ENCODE measurements at places on chromosomes 1 and 21.

DNA sequence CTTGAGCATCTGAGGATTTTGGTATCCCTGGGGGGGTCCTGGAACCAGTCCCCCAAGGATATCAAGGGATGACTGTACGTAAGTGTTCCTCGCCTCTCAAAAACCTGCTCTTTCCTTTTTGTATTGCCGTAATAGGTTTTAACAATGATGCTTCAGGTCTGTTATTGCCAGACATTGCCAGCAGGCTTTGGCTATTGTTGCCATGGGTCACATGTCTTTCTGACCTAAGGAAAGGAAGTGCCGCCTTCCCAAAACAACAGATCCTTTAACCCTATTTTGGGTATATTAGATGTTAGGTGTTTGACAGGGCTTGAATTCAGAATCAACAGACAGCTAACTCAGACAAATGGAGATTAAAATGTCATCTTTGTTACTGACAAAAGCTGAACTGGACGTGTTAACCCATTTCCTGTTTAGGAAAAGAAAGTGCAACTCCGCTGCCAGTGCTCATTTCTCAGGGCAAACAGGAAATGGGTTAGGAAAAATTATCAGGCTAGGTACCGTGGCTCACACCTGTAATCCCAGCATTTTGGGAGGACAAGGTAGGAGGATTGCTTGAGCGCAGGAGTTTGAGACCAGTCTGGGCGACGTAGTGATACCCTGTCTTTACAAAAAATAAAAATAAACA, 12.4 kb upstream of the PRPF38B start:
- DNase-seq: no peak

DNA sequence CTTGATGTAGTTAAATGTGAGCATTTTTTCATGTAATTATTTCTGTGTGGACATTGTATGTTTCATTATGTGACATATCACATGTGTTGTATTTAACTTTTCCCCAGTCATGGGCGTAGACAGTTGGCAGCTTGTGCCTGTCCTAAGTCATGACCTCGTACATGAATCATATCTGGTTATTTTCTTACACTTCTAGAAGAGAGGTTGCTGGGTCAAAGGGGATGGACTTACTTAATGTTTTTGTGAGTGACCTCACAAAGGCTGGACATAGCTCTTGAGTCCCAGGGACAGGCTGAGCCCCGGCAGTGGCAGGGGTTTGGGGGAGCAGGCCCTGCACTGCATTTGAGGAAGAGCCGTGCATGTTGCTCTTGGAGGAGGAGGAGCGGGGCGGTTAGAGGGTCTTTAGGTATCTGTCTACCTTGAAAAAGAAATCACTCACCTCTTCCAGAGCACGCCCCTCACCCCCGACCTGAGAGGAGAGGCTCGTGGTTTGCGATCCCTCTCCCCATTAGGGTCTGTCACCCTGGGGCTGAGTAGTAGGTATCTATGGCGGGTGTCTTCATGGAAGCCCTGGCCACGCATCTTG, 16.4 kb downstream of the IFNGR2 start:
- DNase-seq: no peak

- no peak for DNase-seq
These were observed 118.2 kb upstream of the HOOK1 start for GRCh38 chr1:59696421-59697115.

DNA sequence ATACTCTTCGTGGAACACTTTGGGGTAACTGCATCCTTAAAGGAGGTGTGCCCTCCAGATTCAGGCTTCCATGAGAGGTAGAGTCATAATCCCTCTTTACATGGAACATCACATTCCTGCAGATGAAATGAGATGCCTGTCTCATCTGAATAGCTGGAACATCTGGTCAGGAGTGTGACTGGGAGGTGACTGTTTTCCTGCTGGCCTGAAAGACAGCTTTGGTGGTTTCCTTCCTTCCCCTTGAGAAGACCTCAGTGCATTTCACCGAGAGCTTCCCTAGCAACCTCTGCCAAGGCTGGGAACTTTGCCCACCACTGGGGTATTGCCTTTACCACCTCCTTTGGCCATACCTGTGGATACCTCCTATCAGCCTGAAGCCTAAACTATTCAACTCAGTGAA, 46.7 kb upstream of the GUCA2A start:
- DNase-seq: no peak

DNA sequence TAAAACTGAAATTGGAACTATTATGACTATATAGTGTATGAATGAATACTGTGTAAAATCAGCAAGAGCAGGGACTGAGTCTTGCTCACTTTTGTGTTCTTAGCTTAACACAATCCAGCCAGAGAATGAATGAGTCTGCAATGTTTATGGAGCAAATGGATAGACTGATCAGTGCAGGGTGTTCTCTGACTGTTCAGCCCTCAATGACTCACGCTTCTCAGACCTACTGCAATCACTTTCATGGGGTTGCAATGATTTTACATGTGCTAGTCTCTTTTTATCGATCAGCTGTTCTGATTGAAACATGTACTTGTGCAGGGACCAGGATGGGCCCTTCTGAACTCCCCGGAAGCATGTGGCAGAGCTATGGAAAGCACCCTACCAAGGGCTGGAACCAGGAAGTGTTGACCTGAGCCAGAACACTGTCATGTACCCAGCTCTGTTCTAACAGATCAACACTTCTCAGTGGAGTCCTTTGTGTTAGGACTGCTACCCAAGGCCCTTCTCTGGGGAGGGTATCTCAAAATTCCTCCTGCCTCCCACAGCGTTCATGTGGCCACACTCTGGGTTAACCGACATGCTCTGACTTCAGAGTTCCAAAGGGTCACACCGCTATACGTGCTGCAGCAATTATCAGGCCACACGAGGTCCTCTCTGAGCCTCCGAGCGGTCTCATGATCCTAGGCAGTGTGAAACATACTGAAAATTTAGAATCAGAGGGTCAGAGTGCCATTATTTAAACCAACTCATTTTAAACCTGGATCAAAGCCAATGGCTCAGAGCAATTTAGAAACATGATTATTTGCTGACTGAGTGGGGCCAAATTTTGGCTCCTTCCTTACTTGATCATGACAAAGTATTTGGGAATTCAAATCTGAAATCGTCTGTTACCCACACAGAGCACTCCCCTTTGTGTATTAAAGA, 35.2 kb downstream of the GRIK1 start:
- no peak for DNase-seq

GRCh38 chr1:14242123-14242522, 356.4 kb upstream of the KAZN start:
- no peak for DNase-seq

- peak; percentile 53 for DNase-seq
These were observed 162.6 kb upstream of the IRF2BP2 start for GRCh38 chr1:234772345-234773147.

DNA sequence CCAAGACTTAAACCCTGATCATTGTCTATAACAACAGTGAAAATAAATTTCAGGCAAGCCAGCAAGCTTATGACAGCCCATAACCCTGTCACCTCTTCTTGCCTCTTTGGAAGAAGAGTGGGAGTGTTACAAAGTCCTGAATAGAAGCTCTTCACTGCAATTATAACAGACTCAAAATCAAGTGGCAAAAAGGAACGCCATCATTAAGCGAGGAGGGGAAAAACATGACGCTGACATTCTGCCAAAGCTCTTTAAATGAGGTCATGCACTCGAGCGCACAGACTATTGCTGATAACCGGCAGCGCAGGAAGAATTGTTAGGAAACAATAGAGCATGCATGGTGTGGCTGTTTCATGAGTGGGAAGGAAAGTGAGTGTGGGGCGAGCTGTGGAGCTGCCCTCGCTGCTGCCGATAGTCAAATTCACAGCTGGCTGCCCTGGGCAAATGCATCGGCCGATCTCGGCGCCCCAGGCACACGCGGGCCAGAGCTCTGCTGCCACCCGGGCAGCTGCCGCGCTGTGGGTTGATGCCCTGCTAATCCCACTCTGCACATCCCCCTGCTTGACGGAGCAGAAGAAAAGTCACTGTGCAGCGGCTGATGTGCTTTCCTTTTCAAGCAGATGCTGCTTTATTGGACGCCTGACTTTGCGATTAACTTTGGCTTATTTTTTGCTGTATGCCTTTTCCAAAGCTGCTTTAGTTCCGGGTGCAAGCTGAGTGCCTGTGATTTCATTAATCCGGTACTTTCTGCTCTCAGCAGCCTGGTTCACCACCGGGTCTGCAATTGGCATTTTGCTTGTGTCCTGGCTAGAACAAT, 102.4 kb upstream of the ST6GALNAC5 start:
- DNase-seq: no peak

- peak; percentile 79 for DNase-seq
These were observed at the start of gene AGO4 for GRCh38 chr1:35807614-35808449. Gene AGO4 (plus strand): TSS chr1:35808016. CDS start chr1:35808417, 401 bp downstream.

DNA sequence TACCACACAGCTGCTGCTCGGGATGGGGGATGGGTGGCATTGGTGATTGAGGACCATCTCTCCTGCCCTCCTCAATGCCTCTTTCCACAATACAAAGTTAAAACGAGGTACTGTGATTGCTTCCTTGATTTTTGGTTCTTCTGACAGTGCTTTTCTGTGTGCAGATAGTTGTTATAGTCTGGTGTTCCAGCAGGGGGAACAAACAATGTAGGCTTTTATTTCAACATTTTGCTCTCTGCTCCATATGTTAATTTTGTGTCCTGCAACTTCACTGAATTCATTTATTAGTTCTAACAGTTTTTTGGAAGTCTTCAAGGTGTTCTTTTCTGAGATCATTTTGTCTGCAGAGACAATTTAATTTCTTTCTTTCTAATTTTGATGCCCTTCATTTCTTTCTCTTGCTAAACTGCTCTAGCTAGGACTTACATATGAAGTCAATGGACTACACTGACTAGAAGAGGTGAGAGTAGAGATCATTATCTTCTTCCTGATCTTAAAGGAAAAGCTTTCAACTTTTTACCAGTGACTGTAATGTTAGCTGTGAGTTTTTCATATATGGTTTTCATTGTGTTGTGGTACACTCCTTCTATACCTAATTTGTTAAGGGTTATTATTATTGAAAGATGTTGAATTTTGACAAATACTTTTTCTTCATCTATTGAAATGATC, 45.4 kb downstream of the TNFSF18 start:
- DNase-seq: no peak

GRCh38 chr1:235652364-235652763, 2.8 kb upstream of the GNG4 start:
- no peak for DNase-seq

GRCh38 chr1:22154626-22155025, 11.7 kb upstream of the WNT4 start:
- no peak for DNase-seq

GRCh38 chr1:193058529-193059281, 455 bp downstream of the UCHL5 start:
- peak; percentile 49 for DNase-seq

- DNase-seq: no peak
These were observed 50.6 kb upstream of the SLC44A3 start for GRCh38 chr1:94769551-94769950.

DNA sequence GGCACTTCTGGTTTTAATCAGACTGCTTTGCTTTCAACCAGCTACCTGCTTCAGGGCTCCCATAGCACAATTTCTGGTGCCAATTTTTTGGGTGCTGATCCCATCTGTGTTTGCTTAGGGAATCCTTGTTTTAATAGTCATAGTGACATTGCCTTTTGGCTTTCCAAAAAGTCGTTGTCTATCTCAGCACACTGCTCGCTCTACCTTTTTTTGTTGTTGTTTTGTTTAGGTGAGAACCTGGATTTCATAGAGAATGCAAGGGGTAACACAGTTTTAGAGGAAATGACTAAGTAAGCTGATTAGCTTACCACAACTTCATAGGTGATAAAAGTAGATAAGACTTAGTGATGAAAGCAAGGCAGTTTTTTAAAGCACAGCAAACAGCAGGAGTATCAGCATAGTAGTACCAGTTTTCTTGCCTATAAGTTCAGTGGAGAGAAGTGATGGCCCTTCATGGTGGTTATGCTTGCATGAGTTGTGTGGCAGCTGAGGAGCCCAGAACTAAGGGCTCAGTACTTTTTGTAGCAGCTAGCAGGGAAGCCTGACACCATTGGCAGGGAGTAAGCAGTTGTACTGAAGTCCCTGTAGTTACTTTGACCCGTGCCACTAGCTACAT, 31.3 kb downstream of the NEK7 start:
- DNase-seq: no peak

DNA sequence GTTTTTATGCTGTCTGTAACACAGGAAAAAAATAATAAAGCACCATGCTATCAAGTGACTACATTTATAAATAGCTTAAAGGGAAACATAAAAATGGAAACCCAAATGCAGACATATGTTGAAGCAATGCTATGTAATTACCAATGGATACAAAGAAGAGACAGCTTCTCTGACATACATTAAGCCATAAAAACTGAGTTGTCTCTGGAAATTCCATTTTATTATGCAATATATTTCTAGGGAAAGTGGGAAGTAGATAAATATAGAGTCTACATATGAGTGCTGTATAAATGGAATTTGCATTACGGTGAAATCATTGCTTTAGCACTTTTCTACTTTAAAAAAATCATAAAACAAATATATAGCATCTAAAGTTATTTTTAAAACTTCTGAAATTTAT, 135.2 kb upstream of the COL11A1 start:
- no peak for DNase-seq

- DNase-seq: no peak
These were observed 65.2 kb upstream of the TINAGL1 start for GRCh38 chr1:31510853-31511789.

GRCh38 chr1:95916616-95917015, 682.6 kb downstream of the RWDD3 start:
- DNase-seq: no peak

DNA sequence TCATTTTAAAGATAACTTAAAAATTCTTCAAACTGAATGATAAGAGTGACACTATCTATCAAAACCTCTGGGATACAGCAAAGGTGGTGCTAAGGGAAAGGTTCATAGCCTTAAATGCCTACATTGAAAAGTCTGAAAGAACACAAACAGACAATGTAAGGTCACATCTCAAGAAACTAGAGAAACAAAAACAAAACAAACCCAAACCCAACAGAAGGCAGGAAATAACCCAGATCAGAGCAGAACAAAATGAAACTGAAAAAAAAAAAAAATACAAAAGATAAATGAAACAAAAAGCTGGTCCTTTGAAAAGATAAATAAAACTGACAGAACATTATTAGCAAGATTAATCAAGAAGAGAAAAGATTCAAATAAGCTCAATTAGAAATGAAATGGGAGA, 6.8 kb downstream of the ODF2L start:
- no peak for DNase-seq

DNA sequence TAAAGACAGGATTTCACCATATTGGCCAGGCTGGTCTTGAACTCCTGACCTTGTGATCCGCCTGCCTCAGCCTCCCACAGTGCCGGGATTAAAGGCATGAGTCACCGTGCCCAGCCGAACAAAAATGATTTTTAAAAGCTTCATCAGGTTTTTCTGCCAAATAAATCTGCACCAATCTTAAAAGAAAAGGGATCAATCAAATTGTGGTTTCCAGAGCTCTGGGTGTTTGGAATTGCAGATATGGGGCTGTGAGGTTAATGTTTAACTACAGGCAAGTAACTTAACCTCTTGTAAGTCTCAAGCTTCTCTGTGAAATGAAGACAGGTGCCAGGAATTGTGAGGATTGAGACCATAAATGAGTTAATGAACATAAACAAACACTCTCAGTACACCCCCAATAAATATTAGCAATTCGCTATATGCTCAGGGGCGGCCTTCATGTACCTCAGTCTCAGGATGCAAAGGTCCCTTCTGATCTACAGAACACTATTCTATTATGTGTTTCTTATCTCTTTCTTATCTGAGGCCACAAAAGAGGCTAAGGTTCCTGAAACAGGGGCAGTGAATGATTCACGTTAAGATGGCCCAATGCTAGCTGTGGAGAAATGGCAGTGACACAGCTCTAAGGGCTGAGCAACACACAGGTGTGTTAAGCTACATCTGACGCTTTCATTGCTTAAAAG, 7.1 kb upstream of the GNPAT start:
- no peak for DNase-seq

- DNase-seq: no peak
These were observed 67.5 kb upstream of the PRDX6 start for GRCh38 chr1:173409613-173410012.

- no peak for DNase-seq
These were observed 7.1 kb upstream of the PRKCZ start for GRCh38 chr1:2042830-2043773.
